ENCODE measurements at places on chromosomes 4 and X.
A peak's percentile ranks its signal among the peaks of the same experiment; 100 is the strongest.

GRCh38 chr4:140426610-140427105, 790 bp downstream of the CLGN start:
- no peak for DNase-seq

DNA sequence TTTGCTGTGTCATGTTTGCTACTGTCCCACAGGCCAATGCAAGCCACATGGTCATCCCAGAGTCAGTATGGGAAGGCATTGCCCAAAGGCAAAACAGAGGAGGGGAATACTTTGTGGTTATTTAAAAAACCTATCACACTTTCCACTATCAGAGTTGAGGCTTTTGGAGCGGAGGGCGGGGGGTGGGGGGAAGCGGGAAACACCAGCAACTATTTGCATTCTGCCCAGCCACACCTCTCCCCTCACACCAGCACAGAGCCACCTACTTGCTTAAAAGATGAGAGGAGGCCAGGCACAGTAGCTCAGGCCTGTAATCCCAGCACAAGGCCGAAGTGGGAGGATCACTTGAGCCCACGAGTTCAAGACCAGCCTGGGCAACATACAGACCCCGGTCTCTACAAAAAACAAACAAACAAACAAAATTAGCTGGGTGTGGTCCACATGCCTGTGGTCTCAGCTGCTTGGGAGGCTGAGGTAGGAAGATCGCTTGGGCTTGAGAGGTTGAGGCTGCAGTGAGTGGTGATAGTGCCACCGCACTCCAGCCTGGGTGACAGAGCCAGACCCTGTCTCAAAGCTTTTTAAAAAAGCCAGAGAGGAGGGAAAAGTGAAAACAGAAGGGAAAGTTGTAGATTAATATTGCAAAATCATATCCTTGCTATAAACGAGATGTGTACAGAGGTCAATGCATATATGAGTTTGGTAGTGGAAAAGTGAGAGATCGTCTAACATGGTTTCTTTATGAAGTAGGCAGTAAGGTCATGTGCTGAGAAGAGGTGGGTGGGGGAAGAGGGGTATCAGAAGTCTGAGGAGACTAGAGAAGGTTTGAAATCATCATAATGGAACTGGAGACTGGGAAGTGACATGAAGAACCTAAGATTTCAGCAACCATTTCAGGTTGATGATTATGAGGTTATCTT, 1.9 kb upstream of the CHST7 start:
- no peak for DNase-seq

- no peak for DNase-seq
Measured at GRCh38 chr4:74096265-74096980, 2.6 kb downstream of the CXCL2 start.

- DNase-seq = peak; percentile 0
Measured at GRCh38 chrX:155215443-155216178, 649 bp upstream of the VBP1 start.

DNA sequence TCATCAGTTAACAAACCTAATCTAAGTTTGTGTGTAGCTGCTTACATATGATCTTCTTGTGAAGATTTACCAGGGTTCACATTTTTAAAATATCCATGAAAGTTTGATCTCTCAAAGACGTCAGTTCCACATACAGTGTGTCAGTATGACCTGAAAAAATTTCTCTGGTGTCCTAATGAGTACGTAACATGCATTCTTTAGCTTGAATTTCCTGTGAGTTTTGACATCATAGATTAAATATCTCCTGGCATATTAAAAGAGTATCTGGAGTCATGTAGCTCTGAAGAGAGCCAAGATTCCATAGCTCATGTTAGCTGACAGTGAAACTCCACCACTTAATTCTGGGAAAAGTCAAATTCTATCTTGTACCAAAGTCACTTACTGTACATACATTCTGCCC, 43.9 kb upstream of the PDLIM5 start:
- no peak for DNase-seq

DNA sequence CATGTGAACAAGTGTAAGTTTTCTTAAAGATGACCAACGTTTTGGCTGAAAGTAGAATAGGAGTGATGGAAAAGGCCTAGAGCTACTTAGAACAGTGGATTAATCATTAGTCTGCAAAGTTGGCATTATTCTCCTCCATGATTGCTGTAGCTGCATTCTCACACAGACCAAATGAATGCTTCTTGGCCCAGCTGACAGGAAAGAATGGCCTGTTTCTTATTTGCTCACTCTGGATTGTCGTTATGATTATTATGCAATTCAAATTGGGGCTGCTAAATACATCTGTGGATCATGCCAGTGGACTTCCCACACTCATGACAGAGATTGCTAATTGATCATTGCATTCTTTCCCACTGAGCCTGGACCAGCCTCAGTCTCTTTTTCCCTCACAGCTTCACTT, 285.0 kb downstream of the STIM2 start:
- DNase-seq = no peak

GRCh38 chr4:181685911-181686310, 557.3 kb upstream of the TENM3 start:
- DNase-seq = no peak

- DNase-seq = no peak
Measured at GRCh38 chrX:626745-627509, 3.7 kb upstream of the SHOX start.

DNA sequence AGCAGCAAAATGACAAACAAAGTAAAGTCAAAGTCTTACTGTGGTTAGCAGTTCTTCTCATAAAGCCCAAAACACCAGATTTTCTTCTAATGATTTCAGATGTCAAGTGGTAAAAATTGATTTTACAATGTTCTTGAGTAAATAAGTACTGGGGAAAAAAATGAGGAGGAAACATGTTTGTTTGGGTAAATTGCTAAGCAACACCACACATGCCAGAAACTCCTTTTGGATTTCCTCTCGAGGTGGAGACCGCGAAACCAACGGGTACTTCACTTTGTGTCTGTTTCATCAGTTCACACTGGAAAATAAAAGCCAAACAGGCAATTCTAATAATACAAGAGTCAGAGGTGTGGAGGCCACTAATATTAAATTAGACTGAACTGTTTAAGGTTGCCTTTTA, 4.6 kb upstream of the PKD2 start:
- no peak for DNase-seq

- no peak for DNase-seq
Measured at GRCh38 chr4:189828081-189828697, 112.5 kb upstream of the FRG1 start.

DNA sequence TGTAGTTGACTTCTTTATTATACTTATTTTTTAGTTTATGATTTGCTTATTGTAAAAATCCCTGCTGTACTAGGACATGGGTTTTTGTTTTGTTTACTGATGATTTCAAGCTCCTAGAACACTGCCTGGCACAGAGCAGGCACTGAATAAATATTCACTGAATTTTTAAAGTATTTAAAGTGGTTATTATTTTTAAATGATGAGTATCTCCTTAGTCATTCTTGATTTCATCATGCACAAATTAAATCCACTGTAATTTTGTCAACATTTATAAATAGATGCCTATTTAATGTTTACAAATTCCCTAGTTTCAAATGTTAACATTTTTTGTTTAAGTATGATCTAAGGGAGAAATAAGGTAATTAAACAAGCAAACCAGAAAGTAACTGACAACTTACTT, 367.9 kb upstream of the SLIT2 start:
- DNase-seq = no peak

GRCh38 chrX:72107320-72107719, 24.4 kb downstream of the RTL5 start:
- DNase-seq = no peak

- no peak for DNase-seq
Measured at GRCh38 chrX:72498782-72499181, 73.9 kb downstream of the HDAC8 start.

DNA sequence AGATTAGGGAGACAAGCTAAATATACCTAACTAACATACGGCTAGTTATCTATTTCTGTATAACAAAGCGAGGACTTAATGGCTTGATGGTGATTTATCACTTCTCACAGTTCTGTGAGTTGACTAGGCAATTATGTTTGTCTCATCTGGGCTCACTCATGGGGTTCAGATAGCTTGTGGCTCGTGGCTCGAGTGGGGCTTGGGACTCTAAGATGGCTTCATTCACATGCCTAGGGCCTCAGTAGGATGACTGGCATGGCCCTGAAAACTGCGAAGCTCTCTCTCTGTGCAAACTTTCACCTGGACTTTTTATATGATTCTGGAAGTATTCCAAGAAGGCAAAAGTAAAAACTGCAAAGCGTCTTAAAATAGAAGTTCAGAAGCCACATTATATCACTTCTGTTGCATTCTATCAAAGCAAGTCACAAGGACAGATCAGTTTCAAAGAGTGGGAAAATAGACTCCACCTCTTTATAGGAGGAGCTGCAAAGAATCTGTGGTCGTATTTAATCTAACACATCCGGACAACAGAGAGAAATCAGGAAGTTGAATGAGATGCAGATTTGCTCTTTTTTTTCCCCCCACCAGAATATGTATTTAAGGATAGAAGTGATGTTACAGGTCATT, 491.2 kb downstream of the INPP4B start:
- DNase-seq = no peak

- DNase-seq = no peak
Measured at GRCh38 chrX:24364326-24364725, 3.9 kb downstream of the SUPT20HL1 start.

GRCh38 chr4:144449611-144450010, 196.3 kb upstream of the HHIP start:
- no peak for DNase-seq

GRCh38 chr4:61520681-61521160, 320.6 kb downstream of the ADGRL3 start:
- no peak for DNase-seq

- DNase-seq = no peak
Measured at GRCh38 chr4:57607566-57608180, 497.5 kb upstream of the IGFBP7 start.

DNA sequence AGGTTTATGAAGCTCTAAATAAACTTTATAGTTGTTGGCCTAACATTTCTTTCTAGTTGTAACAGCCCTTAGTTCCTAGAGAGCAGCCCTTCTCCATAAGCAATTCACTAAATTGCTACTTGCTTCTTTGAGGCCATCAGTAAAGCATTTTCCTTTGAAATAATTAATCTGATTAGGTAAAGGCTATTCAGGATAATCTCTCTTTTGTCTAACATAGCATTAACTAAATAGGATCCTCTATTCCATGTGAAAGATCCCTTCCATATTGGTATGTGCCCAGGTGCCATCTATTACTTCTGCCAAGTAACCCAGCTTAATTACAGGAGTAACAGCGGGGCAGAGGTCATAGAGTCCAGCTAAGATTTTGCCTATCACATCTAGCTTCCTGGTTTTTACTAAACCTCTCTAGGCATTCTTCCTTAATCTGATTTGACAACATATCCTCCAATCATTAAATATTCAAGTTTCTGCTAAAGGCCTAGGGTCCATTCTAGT, 1408.0 kb downstream of the PCDH18 start:
- DNase-seq = no peak

DNA sequence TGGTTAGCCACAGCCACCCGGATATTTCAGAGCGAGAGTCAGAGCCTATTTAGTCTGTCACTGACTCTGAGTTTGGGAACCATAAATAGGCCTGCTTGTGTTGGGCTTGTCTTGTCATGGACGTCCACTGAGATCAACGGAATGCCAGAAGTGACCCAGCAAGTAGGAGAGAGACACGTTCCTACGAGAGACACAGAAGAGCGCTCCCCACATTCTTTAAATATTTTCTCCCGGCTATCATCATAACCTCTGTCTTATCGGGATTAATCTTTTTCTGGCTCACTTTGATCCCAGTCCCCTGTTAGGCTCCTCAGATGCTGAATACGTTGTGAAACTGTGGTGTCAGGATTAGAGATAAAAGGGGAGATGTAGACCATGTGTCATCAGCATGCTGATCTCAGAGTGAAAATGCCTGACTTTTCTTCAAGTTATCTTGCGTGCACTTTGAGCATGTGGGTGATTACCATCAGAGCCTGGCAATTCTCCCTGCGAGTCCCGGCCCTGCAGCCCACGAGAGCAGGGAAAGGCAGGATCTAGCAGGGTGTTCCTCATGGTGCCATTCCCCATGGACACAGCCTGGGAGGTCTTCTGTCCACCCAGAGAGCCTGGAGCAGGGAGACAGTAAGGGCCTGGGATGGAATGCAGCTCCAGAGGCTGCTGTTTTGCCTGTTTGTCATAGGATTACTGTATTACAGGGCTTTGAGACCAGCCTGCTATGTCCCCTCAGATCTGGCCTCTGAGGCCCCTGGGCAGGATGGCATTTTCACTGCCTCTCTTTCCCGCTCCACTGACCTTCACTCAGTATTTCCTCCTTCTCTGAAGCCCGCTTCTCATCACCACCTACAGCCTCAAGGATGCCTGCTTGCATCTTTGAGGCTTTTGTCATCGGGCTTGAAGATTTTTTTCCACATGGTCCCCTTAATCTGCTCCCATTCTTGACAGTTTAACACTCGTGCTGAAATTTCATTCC, 2.8 kb upstream of the TENM3 start:
- DNase-seq = no peak

Measured in stimulated activated CD8-positive, alpha-beta memory T cell treated with anti-CD3 and anti-CD28 coated beads, Interleukin-4, amount 100 ng/mL, for 1 hour (primary cell).